ENCODE measurements at places on chromosomes 2 and 18.

- no peak for DNase-seq
Measured at GRCh38 chr18:49531678-49532153, 30.1 kb upstream of the LIPG start.

GRCh38 chr2:2686222-2686621 lies 355.1 kb upstream of the MYT1L start:
- DNase-seq: no peak

GRCh38 chr18:10010611-10011015 lies 96.8 kb downstream of the VAPA start:
- DNase-seq: no peak

- no peak for DNase-seq
Measured at GRCh38 chr18:55695091-55695490, 107.1 kb upstream of the TCF4 start.

DNA sequence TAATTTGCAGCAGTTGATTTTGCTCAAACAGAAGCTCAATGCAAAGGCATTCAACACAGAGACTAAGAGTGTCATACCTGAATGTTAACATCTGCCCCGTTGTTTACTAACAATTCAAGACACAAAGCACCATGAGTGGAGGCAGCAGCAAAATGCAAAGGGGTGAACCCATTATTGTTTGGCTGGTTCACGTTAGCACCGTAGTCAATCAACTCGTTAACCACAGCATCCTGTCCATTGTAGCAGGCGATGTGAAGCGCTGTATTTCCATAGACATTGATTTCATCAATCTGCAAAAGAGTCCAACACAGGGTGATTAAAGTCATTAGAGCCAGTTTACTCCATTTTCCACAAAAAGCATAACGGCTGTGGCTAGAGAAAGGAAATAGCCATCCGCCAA lies 189.3 kb downstream of the ANKRD44 start:
- no peak for DNase-seq

Measured in LoVo (cell line).